ENCODE measurements at places on chromosomes 16 and 17.

DNA sequence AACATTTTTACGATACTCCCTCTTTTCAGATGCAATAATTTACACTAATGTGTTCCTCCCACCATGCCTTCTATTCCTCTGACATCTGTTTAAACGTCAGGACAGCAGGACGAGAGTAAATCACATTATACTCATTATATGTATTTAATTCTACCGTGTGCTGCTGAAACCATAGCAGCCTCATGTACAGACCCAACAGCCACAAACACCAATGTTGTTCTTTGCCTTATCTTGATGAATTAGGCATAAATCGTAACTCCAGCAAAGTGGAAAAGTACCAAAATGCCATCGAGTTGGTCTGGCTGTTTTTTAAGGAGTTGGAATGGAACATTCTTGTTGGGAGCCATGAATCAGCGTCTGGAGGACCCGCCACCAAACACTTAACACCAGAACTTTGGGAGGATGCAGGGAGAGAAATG is 82.9 kb upstream of the FOXF1 start:
- no peak for DNase-seq

DNA sequence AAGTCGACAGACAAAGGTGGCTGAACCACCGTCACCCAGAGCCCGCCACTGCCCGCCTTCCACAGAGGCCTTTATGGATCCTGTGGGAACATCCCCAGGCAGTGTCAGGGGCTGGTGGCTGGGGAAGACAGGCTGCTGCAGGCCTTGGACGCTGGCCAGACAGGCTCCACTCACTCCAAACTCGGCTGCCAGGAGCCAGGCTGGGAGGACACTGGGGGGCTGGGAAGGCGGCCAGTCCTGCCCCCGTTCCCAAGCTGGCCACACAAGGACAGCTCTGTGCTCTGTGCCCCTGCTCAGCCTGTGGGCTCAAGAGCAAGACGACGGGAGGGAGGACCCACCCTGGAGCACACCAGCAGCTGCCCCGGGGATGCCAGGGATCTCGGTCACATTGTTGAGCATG is 7.6 kb upstream of the LCAT start:
- DNase-seq = no peak

GRCh38 chr16:85006639-85007038 is 4.7 kb downstream of the ZDHHC7 start:
- DNase-seq = no peak

DNA sequence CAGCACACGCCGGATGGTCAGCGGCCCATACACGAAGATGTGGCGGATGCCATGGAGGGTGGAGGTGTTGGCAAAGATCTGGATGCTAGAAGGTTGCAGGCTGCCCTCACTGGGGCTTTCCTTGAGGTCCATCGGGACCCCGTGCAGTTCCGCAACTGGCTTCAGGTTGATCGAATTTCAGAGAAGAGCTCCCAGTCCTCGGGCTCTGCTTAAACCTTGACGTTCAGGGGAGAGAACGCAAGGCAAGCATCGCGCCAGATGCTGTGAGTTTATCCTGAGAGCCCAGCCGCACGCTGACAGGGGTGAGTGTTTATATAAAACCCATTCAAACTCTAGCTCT is 98.7 kb upstream of the CCL2 start:
- no peak for DNase-seq
